ENCODE measurements at places on chromosomes 4 and X.

- DNase-seq, result no peak
These were observed 68.0 kb downstream of the SNX12 start for GRCh38 chrX:71000139-71000538.

- DNase-seq, result no peak
These were observed 28.1 kb upstream of the JAKMIP1 start for GRCh38 chr4:6228158-6229067.

DNA sequence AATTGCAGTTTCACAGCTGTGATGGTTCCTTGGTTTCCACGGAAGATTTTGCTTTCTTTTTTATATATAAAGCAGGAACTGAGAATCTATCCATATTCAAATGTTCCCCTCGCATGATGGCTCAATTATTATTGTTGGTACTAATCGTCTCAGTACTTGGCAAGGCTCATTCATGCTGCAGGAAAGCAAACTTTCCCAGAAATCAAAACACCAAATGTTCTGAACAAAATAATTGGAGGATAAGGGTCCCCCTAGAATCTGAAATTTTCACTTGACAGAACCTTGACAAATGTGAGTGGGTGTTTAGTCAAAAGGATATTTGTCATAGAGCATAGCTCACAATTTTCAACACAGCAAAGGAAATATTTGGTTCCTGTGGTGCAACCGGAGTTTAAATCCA lies 1598.6 kb upstream of the PCDH7 start:
- no peak for DNase-seq

DNA sequence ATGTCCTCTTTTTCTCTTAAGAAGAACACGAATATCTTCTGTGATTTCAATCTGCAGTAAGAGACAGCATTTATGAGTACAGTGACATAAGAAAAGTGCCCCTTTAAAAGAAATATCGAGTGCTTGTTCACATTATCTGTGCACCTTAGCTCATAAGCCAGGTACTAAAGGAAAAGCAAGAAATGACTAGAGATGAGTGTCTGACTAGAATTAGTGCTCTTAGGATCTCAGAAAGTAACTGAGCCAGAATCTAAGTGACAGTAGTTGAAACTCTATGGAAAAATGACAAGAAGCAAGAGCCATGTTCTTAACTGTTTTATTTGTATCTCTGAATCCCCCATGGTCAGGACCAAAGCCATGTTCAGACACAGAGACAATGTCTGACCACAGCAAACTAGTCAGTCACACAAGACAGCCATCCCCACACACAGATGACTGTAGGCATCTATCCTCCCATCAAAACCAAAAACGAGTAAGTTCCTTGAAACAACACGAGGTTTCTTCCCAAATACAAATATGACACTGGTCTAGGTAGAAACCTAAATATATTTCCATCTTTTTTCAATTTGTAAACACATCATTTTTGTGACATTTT lies 36.8 kb downstream of the ACSL4 start:
- no peak for DNase-seq

DNA sequence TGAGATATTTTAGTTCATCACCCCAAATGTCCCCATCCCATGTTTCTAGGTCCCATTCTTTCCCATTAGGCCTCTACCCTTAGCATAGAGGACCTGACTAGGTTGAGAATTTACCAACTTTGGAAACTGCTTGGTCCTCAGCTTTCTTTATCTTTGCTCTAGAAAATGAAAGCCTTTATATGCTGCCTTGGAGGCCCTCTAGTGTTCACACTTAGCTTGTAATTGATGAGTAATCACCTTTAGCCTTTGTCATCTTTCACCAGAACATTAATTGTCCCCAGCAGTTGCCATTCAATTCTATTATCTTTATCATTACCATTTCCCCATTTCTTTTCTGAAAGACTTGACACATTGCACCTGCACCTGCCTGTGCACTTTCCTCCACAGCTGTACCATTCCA lies 589.2 kb upstream of the NR3C2 start:
- no peak for DNase-seq
